ENCODE measurements at places on chromosomes 6 and 20. TPM values are rescaled to one million over a fixed set of nuclear protein-coding genes. Genes with fewer than 3 reads are reported as not detected.

GRCh38 chr6:108568101-108568500, 7.4 kb downstream of the FOXO3 start:
- no peak for DNase-seq

- no peak for DNase-seq
Observed at GRCh38 chr6:155317186-155317585, 2.9 kb upstream of the TFB1M start.

DNA sequence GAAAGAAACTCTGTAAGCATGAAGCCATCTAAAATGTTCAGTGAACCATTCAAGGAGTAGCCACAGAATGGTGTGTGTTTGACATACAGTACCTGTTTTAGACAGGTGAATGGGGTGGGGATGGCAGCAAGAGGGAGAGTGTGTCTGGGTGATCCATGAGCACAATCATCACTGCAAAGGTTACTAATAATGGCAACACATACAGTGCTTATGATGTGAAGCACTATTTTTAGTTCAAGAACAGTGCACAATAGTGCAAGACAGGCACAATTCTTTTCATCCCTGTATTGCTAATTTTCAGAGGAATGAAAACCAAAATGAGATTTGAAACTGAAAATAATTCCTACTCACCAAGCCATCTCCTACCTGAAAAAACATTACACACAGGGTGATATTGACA, 14.1 kb downstream of the BEND3 start:
- DNase-seq = no peak

- DNase-seq = no peak
Observed at GRCh38 chr6:113433335-113433991, 423.7 kb upstream of the MARCKS start.

GRCh38 chr6:133546098-133546497, 304.9 kb downstream of the EYA4 start:
- DNase-seq = no peak

DNA sequence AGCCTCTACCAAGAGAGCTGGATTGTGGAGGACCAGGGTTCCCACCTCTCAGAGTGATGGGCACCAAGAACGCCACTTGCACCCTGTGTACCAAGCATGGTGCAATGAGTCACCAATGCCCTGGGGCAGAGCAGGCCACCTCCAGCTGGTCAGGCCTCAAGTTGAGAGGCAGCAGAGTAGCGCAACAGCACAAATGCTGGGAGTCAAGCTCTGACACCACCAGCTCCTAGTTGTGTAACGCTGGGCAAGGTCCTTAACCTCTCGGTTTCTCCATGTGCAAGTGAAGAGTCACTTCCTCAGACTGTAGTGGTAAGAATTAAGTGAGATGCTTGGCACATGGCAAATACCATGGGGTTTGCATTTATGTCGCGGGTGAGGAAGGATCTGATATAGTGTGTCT, 25.6 kb downstream of the GFOD1 start:
- no peak for DNase-seq

- DNase-seq = no peak
Observed at GRCh38 chr6:75317503-75318206, 33.1 kb upstream of the TMEM30A start.

GRCh38 chr6:24356310-24356973, 1.4 kb downstream of the DCDC2 start:
- no peak for DNase-seq

DNA sequence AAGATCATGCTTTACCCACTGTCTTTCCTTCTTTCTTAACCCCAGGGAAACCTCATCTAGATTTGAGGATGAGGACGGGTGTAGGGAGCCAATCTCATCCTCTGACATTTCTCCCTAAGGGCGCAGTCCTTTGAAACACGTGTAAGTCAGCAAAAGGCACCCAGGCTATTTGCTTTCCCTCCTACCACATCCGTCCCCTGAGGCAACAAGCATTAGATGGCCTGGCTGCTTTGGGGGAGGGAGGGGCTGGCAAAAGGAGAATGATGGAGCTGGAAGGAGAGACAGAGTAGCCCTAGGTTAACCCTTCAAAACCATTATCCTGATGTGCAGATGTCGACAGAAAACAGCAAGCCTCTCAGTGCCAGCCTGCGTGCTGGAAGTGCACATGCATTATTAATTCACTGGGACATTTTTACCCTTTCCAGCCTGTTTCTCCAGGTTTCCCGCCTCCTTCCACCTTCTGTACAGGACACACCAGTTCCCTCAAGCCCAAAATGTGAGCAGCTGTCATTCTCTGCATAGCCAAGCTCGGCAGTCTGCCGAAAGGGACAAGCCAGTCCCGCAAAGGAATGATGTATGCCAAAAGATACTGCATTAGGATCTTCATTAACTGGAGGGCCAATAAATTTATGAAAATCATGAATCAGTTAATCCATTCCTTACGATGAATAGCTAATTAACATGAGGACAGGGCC, 547.2 kb downstream of the CD83 start:
- no peak for DNase-seq

DNA sequence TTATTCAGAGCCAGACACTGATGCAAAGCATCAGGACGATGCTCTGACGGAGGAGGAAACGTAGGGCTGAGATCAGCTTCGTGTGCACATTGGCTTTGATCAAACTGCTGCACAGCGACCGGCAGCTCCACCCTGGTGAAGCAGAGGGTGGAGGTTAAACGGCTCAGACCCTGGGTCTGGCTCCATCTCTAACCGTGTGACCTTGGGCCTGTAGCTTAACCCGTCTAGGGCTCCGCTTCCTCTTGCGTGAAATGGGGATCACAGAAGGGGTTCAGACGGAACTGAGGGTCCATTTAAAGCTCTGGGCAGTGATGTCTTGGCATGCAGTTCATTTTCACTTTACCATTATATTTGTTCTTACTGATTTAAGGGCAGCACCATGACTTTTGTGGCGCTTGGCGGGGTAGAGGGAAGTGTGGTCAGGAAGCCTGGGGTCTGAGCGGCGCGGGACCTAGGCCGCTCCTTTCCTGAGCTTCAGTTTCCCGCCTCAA, 644 bp downstream of the RBL1 start:
- DNase-seq = no peak

- DNase-seq = no peak
Observed at GRCh38 chr6:49582529-49582928, 32.1 kb downstream of the C6orf141 start.

DNA sequence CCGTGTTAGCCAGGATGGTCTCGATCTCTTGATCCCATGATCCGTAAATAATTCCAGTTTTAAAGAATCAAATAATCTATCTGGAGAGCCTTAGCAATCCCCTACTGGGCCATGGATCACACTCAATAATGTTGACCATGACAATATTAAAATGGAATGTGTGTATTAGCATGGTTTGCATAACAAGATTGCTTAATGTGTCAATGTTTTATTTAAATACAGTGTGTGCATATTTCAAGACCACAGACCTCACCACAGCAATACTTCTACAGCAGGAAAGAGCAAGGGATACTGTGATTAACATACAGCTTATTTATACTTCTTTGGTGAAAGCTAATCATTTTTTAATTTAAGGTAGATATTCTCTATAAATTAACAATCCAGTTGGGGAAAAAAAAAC, 470.4 kb downstream of the TFAP2B start:
- no peak for DNase-seq

DNA sequence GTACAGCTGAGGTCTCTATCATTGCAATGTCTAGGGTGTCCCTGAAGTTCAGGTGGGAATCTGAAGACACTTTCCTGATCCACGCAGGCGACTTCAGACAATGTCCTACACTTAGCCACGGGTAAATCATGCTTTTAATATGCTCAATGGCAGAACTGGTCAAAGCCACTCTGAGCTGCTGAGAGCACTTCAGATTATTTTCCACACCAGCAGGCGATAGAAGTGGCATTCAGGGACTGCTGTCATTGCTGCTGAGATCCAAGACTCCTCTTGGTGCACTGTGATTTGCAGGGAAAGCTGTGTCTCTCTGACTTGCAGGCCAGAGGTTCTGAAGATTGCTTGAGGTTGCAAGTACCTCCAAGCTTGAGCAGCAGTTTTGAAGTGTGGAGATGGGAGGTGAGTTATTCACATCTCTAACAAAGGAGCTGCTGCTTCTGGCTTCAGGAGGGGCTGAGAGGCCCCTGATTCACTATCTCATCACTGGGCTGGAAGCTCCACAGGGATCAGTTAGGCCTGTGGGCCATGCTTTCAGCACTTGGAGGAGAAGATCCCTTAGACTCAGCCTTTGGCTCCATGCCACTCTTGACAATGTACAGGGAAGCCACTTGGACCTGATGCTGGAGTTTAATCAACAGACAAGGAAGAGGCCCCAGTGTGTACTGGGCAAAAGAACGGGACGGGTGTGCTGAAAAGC, 2.9 kb upstream of the SSTR4 start:
- no peak for DNase-seq

Gene SLC17A9
- polyA plus RNA-seq = 1.5 TPM

Gene GABRR2
- 2.3 TPM for polyA plus RNA-seq

Gene BMP6
- 8.7 TPM for polyA plus RNA-seq

Measured in right renal pelvis (tissue), 4 donors.